Pulmonary artery endothelial cell (primary cell): ENCODE measurements at places on chromosomes 11 and 22.

DNA sequence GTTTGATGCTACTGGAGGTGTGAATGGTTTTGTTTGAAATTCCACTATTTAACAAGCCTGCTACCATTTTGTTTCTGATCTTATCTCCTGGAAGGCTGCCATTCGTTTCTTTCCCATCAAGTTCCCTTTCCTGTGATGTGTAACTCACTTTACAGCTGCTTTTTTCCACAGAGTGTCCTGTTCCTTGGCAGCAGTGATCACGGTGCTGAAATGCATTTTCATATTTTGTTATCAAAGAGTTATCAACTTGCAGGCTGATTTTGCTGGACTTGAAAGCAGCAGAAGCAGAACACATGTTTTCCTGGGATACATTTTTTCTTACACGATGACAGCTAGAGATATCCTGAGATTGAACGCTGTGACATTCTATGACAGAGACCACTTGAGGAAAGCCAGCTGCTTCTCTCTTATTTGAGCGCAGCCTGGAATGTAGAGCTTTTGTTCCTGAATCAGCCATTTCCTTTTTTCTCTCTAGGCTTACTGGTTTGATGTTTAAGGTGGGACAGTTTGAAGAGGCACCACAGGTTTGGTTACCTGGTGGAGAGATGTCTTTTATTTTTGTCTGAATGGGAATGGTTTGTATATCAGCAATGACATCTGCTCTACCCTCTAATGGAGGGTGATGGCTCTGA is 34.7 kb downstream of the PRR14L start:
- DNase-seq: peak; percentile 39

DNA sequence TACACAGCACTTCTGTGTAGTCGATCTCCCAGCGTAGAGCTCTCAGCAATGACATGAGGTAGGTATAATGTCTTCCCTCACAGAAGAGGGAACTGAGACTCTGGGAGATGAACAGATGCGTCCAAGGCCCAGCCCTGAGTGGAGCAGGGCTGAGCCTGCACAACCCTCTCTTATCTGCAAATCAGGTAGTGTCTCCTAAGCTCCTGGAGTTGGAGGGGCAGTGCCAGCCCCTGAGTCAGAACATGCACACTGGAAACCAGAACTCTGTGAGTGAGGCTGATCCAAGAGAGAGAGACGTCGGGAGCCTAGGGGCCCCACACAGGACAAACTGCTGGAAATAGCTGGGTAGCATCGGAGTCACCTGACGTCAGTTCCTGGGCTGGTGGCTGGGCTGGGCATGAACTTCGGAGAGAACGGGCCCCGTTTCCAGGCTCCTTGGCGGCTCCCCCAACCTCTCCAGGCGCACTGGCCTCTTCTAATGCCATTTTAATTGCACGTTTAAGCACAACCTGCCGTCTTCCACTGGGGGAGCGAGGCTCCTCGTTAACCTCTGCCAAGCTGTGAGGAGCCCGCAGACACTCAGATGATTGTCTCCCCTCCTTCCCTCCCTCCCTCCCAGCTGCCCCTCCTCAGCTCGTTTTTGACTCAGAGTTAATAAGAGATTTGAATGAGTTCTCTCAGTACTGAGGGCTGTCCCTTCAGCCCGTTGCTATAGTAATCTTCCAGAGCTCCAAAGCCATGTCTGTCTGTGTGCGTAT is 191.2 kb upstream of the TBCEL start:
- no peak for DNase-seq

DNA sequence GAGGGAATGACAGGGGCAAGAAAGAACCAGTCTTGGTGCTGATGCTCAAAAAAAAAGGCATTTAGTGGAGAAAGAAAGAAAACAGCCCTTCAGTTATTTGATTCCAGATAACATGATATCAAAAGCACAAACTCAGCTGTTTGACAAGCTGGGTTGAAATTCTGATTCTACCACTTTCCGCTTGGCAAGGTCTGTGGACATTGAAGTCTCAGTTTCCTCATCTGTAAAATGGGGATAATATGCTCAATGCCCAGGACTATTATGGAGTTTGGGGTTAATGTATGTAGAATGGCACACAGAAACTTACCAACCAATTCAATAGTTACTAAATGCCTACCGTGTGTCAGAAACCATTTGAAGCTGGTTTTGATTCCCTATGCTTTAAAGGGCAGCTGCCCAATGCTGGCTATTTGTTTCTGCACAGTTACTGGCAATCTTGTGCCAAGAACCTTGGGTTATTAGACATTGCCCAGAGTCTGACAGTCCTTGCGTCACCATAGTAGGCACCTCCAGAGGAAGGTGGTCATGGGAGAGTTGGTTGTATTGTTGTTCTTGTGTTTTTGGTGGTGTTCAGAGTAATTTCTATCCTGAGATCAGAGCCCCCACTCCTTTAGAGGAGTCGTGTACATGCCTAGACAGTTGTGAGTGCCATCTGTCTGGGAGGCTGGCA is 19.5 kb downstream of the ELF5 start:
- DNase-seq: no peak

- no peak for DNase-seq
Observed at GRCh38 chr11:26551186-26551801, 20.8 kb downstream of the MUC15 start.

DNA sequence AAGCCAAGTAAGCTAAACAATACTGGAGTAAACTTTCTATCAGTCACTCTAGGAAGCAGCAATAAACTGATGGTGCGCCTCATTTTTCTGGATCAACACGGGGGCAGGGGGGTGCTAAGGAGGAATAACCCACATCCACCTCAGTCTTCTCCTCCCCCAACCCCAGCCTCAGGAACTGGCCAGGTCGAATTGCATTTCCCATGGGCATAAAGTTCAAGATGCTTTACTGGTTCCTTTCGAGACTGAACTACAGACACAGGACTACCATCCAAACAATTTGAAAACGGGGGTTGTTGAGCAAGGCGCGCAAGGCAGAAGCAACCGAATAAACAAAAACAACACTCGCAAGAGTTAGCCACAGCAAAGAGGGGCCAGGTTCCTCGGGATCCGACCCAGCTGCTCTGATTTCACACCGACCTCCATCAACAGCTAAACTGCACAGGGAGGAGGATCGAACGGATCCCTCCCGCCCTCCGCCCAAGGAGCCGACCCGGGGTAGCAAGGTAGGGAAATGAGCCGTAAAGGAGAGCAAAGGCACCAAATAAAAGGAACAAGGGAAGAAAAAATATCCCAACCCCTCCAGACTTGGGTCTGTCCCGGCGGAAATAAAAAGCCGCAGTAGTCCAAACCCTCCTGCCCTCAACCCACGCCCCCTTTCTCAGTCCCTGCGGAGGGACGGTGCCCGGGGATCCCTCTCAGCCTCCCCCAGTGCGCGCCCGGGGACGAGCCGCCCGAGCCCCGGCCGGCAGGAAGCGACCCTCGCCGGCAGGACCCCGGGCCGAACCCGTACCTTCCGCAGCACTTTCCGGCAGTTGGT is 801 bp downstream of the SESN3 start:
- DNase-seq: no peak

- no peak for DNase-seq
Observed at GRCh38 chr22:36773935-36774334, 2.0 kb downstream of the IFT27 start.

- DNase-seq: no peak
Observed at GRCh38 chr11:43943372-43943930, 1.0 kb downstream of the C11orf96 start.

DNA sequence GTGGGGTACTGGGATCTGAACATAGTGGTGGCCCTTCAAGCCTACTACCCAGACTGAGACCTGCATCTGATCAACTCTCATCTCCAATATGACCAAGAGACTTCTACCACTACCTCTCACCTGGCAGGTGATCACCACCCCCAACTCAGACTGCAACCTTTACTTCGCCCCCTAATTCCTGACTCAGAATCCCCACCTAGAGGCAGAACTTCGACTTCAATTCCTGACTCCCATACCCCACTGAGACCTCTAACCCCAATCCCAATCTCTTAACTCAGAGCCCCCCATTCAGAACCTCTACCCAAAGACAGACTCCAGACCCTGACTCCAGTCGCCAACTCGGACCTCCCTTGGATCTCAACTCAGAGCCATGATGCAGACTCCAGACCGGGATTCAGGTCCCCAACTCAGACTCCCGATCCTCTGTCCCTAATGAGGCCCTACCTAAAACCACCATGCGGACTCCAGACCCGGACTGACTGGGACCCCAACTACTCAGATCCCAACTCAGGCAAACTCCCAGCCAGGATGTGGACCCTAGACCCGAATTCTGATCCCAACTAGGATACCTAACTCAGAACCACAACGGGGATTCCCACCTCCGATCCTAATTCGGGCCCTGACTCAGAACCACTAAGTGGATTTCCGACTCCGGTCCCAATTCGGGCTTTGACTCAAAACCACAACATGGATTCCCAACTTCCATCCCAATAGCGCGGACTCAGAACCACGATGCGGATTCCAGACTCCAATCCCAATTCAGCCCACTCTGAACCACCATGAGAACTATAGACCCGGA is 1.2 kb downstream of the KCNQ1OT1 start:
- no peak for DNase-seq

- no peak for DNase-seq
Observed at GRCh38 chr11:8886322-8886721, 24.7 kb upstream of the AKIP1 start.

DNA sequence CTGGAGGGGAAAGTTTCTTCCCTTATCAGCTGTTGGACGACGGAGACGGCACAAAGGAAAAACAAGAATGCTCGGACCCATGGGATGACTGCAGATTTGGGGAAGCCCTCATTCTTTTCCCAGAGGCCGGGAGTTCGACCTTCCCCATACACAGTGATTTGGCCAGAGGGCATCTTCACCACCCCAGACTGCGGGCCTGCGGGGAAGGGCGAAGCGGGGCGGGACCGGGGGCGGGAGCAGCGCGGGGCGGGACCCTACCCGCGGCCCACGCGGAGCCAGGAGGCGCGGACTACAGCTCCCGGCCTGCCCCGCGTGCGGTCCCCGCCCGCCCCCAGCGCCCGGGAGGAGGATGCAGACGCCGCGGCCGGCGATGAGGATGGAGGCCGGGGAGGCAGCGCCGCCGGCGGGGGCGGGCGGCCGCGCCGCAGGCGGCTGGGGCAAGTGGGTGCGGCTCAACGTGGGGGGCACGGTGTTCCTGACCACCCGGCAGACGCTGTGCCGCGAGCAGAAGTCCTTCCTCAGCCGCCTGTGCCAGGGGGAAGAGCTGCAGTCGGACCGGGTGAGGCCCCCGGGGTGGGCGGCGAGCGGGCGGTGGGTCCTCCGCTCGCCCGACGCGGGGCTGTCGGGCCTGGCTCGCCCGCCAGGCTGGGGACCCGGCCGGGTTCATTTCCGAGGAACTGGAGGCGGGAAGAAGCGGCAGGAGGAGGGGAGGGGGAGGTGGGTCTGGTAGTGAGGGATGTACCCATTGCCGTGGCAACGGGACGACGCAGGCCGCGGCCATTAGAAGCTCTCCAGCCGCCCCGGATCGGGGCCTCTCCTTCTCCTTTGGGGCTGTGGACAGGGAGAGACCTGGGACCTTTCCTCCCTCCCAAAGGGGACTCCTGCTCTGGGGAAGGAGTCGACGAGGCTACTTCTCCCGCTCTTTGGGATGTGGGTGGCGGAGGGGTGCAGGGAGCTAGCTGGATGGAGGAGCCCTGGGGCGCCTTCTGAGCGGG is at the start of gene KCTD17:
KCTD17 (plus strand) TSS at position 352 of the 995 bp plus-strand sequence; CDS start at position 371, 19 bp downstream.
- peak; percentile 10 for DNase-seq

- no peak for DNase-seq
Observed at GRCh38 chr11:124788521-124788920, 11.7 kb downstream of the MSANTD2 start.

DNA sequence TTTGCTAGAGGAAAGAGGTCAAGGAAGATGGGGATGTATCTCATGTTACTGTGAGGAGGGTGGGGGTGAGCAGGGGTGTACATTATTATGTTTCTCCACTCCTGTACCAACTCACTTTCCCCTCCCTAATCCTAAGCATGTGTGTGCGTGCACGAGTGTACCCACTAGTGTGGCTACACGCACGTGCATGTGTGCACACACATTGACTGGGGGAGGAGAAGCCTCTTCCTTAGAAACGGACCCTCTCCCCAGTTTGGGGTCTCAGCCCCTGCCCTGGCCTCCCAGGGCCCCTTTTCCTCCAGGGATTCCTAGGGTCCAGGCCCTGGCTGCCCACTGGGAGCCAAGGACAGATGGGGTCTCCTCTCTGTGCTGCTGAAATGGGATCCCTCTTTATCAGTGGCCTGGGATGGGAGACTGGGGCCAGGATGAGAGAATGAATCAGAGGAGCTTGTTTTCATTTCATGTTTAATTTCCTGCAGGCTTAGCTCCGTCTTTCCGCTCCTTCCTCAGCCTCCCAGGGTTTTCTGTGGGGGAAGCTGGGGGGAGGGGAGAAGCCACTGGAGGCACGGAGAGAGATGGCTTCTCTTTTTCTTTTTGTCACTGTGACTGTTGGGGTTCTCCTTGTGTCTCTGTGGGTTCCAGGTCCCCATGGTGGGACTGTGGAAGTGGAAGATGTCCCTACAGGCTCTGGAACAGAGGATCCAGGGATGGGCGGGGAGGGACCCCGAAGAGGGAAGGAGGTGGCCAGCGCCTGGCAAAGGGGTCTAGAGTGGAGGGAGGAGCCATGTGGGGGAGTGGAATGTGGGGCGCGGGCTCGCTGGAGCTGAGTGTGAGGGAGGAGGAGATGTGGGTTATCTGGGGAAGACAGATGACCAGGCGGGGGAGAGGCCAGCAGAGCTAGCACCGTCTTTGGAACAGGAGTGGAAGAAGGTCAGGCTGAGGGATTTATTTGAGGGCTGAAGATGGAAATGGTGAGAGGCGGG is 40.3 kb downstream of the ALX4 start:
- DNase-seq: peak; percentile 29

DNA sequence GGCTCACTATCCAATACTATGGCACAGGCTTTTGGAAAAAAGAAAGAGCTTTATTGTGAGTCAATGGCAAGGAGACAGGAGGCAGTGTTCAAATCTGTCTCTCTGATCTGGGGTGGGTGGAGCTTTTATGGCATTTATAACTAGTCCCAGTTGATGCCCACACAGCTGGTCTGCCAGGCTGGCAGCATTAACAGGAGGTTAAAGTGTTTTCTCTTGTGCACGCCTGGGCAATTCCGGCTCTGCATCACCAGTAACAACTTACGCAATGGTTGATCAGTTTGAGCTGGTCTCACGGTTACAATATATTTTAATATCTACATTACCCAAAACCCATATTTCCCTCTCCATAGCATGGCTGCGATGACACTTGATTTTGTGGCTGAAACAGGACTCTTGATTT is 15.1 kb upstream of the SMIM38 start:
- DNase-seq: no peak

DNA sequence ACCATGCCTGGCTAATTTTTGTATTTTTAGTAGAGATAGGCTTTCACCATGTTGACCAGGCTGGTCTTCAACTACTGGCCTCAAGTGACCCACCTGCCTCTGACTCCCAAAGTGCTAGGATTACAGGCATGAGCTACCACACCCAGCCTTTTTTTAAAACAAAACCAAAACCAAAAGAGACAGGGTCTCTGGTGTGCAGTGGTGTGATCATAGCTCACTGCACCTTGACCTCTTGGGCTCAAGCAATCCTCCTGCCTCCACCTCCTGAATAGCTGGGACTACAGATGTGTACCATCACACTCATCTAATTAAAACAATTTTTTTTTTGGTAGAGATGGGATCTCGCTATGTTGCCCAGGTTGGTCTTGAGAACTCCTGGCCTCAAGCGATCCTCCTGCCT is 77.7 kb downstream of the PTPRJ start:
- no peak for DNase-seq
